ENCODE measurements at places on chromosomes 6 and 20.

DNA sequence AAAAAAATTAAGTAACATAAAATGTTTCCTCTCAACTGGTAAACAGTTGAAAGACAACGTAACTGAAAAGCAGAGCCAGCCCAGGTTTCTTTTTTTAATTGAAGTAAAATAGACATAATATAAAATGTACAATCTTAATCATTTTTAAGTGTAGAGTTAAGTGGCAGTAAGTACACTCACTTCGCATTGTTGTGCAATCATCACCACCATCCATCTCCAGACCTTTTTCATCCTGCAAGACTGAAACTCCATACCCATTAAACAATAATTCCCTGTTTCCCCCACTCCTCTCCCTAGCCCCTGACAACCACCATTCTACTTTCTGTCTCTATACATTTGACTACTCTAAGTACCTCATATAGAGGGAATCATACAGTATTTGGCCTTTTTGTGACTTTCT lies 395.7 kb downstream of the RNGTT start:
- DNase-seq: no peak

DNA sequence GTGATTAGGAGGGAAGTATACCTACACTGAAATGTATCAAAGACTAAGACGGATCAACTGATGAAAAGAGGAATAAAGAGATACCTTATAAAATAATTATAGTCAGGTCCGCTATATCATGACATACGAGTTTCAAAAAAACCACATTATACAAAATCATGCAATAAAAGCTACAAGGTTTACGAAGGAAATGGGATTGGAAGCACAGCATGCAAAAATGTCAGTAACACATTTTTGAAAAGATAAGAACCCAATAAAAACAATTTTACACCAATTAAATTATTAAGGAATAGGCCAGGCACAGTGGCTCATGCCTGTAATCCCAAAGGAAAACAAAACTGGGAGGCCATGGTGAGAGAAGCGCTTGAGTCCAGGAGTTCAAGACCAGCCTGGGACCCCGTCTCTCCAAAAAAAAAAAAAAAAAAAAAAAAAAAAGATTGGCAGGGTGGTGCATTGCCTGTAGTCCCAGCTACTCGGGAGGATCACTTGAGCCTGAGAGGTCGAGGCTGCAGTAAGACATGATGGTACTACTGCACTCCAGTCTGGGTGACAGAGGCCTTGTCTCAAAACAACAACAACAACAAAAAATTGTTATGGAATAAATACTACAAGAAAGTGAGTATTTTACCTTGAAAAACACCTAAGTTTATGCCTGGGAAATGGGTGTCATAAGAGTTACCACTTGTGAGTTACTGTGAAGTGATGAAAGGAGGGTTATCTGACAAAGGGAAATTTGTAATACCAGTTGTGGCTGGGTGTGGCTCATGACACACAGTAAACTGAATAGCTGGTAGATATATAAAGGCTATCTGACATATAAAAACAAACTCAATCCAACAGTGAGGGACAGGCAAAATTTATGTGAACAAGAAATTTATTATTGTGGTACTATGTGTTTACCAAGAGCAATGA lies 45.2 kb downstream of the RANBP9 start:
- no peak for DNase-seq

DNA sequence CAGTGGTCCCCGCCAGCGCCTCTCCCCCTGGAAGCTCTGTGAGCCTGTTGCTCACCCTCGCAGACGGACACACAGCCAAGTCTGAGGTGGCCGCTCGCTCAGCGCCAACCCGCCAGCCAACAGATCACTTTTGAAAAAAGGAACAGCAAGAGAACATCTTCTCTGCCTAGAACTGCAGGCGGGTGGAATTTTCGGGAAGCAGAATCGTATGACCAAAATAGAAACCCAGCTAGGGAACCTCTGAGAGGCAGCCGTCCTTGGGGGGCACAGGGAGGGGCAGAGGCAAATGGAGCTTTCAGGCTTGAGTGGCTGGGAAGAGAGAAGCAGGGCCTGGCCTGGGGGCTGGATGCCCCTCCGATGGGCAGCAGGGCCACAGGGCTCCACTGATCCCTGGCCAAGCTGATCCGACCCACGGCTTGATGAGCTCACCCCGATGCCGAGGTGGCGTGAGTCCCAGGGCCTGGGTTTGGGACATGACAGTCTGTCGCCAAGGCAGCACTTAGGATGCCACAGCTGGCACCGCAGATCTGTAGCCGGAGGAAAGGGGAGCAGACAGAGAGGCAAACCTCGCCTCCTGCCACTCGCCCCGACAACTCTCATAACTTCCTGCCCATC lies 9.8 kb downstream of the NFATC2 start:
- DNase-seq: no peak

GRCh38 chr6:31010393-31011060 lies at the start of gene MUC22:
Gene MUC22, plus strand, starts transcription at chr6:31010474. Its CDS starts 233 bp downstream, at chr6:31010707.
- peak; percentile 20 for DNase-seq

- DNase-seq: no peak
Measured at GRCh38 chr6:34074064-34074742, 71.7 kb downstream of the GRM4 start.

- DNase-seq: peak; percentile 14
Measured at GRCh38 chr6:32622545-32623401, 14.4 kb upstream of the HLA-DQA1 start.

DNA sequence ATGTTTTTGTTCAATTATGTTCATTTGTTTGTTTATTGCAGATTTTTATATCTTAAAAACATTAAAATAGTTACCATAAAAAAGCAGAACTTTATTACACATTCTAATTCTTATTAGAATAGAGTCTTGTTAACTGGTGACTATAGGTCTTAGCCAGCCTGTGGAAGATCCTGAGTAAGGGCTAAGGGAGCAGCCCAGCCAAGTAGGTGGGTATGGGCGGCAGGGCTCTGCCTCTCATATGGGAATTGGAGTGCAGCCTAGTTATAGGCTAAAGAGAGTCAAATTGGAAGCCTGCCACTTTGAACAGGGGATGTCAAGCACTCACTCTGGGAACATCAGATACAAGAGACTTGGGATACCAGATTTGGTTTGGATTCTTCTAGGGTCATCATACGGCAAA lies 10.5 kb upstream of the HSF2 start:
- no peak for DNase-seq

DNA sequence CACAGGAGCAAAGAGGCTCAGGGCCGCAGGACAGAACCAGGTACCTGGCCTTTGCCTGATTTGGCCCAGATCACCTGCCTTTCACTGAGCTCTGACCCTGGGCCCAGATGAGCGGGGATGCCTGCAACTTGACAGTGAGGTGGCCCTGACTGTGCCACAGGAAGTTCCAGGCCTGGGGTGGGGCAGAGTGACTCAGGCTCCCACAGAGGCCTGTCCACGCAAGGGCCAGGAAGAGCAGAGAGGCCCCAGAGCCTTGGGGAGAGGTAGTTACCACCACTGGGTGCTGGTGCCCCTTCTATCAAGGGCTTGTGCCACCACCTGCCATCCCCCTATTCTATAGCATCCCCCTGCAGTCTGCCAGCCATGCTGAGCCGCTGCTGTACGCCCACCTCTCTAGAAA lies 4.1 kb upstream of the NOL4L start:
- no peak for DNase-seq

GRCh38 chr6:132070356-132070755 lies 119.2 kb upstream of the CCN2 start:
- DNase-seq: no peak

- DNase-seq: no peak
Measured at GRCh38 chr20:24148372-24148771, 159.8 kb upstream of the GGTLC1 start.

DNA sequence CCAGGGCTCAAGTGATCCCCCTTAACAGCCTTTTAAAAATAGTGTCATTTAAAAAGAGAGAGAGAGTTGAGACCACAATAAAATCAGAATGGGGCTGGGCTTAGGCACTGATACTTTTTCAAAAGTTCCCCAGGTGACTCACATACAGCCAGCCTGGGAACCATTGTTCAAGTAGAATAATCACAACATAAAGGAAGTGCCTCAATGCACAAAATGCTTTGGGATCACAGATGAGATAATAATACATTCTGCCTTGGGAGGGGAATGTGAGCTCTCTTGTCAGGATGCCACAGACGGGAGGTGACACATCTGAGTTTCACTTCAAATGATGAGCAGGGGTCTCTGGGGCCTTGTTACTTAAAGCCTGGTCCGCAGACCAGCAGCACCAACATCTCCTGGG lies 34.0 kb upstream of the GABRR1 start:
- DNase-seq: no peak

DNA sequence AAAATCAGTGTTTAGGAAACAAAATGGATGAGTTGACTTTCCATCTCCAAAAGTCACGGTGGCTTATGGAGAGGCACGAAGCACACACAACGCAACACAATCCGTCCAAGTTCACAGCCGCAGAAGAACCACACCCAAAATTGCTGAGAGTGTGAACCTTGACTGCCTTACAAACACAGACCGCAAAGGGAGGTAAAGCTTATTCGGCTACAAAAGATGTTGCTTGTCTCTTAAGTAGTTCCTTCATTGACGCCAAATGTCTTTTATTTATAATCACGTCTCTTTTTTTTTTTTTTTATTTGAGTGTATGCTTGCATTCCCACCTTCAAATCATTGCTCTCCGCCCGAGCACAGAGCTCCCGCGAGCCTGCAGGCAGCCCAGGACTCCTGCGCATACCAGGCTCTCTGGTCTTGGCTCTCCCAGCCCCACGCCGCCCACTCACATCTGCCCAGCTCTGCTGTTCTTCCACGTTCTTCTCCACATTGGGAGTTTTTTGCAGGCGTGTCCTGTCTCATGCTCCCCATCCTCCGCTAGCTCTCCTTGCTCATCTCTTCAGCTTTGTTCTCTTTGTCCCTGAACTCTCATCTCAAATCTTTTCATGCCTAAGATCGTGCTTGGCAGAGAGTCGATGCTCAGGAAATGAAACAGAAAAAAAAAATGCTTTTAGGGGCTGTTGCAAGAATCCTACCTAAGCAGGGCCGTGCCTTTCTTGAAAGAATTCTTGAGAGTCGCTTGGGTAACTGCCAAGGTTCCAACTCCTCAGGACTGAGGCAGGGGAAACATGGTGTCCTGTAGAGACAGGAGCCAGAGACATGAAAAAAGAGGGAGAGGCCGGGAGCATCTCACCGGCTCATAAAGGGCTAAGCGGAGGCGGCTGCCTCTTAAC lies 25.8 kb downstream of the LY86 start:
- DNase-seq: no peak

DNA sequence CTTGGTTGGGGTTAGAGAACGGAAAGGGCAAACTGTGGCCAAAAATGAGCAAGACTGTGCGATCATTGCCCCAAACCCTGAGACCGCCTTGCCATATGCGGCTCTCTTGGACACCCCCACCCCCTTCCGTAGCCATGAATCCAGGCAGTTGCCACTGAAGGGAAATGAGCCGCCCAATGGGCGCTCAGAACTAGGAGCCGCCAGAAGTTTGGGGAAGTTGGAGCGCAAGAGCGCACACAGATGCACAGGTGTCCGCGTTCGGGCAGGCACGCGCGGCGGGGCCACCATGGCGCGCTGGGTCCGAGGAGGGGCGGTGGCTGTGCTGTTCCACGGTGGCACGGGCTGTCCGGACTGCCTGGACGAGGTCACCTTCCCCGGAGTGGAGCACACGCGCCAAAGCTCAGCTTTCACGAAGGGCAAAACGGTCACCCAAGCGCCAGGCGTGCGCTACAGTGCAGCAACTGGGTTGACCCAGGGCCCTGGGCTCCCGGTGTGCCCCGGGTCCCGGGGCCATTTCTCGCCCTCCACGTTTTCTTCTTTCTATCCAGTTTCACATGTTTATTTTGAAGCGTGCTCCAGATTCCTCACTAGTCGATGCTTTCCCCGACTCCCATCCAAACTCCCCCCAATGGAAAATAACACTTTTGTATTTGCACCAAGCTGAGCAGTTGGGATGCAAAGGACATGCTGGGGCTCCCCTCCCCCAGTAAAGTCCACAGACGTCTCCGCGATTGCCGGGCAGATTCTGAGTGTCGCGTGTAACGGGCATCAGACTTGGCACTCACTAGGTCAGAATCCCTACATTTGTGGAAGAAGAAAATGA lies 906 bp upstream of the PDE10A start:
- no peak for DNase-seq

- DNase-seq: no peak
Measured at GRCh38 chr6:83311231-83311630, 118.1 kb downstream of the RWDD2A start.

DNA sequence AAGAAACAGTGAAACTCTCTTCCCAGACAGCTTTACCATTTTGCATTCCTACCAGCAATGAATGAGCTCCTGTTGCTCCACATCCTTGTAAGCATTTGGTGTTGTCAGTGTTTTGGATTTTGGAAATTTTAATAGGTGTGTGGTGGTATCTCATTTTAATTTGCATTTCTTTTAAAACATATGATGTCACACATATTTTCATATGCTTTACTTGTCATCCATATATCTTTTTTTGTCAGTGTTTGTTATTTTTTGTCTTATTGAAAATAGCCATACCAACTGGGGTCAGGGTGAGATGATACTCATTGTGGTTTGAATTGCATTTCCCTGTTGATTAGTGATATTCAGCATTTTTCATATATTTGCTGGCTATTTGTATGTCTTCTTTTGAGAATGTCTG lies 119.5 kb upstream of the FOXA2 start:
- no peak for DNase-seq

- no peak for DNase-seq
Measured at GRCh38 chr20:34709831-34710567, 5.9 kb downstream of the TP53INP2 start.

GRCh38 chr6:68638230-68638900 lies 3.3 kb downstream of the ADGRB3 start:
- no peak for DNase-seq

GRCh38 chr6:5827056-5827904 lies 179.4 kb downstream of the NRN1 start:
- DNase-seq: no peak

DNA sequence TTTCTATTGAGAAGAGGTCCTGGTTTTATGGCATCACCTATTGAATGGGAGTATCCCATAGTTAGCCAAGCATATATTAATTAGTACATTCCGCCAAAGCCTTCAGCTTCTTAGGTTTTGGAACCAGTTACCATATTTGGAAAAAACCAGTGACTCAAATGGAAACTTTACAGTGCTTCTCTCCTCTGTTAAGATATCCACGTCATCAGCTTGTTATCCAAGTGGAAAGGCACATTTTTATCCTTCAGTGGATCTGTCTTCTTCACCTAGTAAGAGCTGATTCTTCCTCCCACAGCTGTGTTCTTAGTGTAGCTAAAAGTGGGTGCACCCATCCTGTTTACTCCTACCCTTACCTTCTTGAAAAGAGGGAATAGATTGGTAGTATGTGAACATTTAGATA lies 34.5 kb downstream of the TPD52L1 start:
- no peak for DNase-seq

DNA sequence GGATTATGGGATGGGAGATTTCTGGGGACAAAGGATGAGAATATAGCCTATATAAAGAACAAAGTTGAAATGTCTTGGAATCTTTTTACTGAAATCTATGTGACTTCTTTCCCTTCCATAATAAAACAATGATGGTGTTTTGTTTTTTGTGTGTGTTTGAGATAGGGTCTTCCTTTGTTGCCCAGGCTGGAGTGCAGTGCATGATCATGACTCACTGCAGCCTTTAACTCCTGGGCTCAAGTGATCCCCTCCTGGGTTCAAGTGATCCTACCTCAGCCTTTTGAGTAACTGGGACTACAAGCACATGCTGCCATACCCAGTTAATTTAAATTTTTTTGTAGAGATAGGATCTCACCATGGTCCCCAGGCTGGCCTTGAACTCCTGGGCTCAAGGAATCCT lies 50.9 kb downstream of the FAM217A start:
- DNase-seq: no peak

GRCh38 chr20:12737900-12738299 lies 270.9 kb upstream of the SPTLC3 start:
- DNase-seq: no peak

All from stimulated activated CD4-positive, alpha-beta T cell treated with anti-CD3 and anti-CD28 coated beads, Interleukin-12 subunit alpha, Interleukin-12 subunit beta, amount 100 ng/mL, for 48 hours (primary cell).